ENCODE measurements at places on chromosomes 2 and 18.

- DNase-seq, result peak; percentile 51
Measured at GRCh38 chr2:159867567-159868361, 69.8 kb upstream of the CD302 start.

- no peak for DNase-seq
Measured at GRCh38 chr2:47704287-47704686, 78.7 kb upstream of the MSH6 start.

- peak; percentile 74 for DNase-seq
Measured at GRCh38 chr2:136117391-136117841, 533 bp downstream of the CXCR4 start.

DNA sequence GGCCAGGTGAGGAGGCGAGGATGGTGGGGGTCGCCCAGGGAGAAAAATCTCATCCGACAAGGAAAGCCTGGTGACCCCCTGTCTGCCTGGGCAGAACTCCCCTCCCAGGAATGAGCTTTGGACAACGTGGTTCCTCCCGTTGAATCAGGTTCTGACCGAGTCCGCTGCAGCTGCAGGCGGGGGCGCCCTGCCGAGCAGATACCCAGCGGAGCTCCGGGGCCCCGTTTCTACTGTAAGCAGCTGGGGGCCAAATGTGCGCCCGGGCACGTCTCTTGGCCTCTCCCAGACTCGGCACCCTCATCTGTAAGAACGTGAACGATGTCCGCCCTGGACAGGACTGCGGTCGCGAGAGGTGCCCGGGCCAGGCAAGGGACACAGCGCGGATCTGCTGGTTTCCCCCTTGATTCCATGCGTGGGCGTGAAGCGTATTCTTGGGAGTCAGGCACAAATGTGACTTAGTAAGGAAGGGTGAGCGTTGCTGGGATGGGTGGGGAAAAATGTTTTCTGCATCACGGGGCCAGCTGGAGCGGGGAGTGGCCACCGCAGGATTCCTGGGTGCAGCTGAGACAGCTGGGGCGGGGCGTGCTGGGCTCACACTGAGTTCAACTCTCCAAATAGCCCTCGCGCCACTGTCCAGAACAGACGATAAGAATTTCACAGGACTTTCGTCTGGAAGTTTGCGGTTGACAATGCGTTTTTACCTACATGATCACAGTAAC is 20.2 kb upstream of the TUBB6 start:
- DNase-seq, result no peak

DNA sequence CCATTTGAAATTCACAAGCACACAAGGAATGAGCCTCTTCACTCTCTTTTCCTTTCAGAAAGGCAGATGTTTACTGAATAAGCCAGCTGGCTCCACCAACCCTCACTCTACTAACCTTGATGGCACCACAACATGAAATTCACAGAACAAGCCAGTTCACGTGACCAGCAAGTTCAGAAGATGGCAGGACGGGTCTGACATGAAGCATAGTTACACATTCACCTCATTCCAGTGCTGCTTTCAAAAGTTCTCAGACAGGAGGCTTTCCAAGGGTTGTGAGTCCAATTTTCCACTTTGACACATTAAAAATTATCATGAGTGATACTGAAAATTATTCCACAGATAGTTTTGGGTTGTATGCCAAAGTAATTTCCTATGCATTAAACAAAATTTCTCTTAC is 74.2 kb upstream of the MBOAT2 start:
- no peak for DNase-seq

GRCh38 chr2:166126007-166126639 is 1.7 kb downstream of the SCN1A start:
- DNase-seq, result no peak

GRCh38 chr18:65439188-65439587 is 311.6 kb upstream of the CDH7 start:
- DNase-seq, result no peak

DNA sequence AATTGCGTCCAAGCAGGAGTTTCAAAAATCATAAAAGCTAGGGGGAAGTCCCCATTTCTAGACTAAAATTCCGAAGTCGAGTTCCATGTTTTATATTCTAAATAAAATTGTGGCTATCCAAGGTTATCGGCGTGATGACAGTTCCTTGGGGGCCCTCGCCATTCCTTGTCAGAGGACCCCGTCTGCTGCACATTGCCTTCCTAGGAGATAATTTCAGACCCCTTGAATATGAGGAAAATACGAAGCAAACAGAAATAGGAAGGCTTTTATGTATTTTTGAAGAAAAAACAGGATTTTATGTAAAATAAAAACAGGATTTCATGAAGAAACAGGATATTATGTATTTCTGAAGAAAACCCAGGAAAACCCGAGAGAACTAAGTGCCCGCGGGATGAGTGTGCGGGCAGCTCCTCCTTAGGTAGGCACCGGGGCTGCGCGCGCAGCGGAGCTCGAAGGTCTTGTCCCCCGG is 465 bp upstream of the PLEKHA3 start:
- DNase-seq, result no peak

- DNase-seq, result peak; percentile 28
Measured at GRCh38 chr2:48315896-48316194, 214.1 kb upstream of the STON1 start.

DNA sequence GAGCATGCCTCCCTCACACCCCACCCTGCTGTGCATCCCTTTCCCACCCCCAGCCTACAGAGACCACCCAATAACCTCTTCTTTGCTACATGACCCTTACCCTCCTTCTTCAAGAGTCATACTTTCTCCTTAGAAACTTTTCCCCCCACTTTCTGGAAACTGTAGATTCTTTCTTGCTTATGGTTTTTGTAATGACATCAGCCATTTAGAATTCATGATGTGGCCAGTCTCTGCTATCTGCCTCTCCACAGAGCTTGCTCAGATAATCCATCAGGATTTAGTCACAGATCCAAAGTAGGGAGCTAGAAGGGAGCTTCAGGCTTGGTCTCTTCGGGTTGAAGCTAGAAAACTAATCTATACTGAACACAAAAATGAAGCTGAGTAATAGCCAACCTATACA is 36.5 kb downstream of the GALM start:
- no peak for DNase-seq

GRCh38 chr2:10864251-10864650 is 47.5 kb upstream of the KCNF1 start:
- DNase-seq, result no peak

DNA sequence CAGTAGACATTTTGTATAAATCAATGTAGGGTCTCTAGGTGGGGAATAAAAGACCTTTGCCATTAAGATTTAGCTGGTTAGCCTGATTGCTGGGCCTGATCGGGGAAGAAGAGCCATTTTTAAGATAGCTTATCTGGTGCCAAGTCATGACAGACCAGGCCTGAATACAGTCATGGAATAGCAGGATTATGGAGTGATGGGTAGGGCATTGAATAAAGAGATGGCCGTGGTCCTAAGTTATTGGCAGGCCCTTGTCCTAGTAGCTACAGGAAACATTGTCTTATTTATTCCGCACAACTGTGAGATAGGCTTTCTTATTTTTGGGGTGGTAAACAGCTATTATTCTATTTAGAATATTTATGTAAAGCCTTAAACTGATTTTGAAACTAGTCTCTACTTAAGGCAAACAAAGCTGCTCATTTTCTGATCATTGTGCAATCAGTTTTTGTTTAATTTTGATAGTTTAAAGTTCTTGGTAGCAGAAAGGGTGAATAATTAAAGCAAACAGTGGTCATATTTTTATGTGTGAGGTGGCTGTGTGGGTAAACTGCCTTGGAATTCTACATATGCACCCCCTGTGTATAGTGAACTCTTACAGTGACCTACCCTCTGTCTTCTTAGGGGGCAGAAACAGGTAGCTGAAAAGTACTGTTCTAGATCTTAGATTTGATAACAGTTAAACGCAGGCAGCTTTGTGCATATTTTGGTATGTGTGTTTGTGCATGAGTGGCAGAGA is 22.6 kb downstream of the ZNF236 start:
- DNase-seq, result no peak

- DNase-seq, result no peak
Measured at GRCh38 chr2:65708086-65708485, 275.7 kb upstream of the SPRED2 start.

All from NCI-H1092 treated with DMSO at 0.1 percent for 48 hours (cell line).